ENCODE measurements at places on chromosomes 2 and 18.

GRCh38 chr2:192228685-192229084 is 34.0 kb upstream of the TMEFF2 start:
- DNase-seq, result no peak

DNA sequence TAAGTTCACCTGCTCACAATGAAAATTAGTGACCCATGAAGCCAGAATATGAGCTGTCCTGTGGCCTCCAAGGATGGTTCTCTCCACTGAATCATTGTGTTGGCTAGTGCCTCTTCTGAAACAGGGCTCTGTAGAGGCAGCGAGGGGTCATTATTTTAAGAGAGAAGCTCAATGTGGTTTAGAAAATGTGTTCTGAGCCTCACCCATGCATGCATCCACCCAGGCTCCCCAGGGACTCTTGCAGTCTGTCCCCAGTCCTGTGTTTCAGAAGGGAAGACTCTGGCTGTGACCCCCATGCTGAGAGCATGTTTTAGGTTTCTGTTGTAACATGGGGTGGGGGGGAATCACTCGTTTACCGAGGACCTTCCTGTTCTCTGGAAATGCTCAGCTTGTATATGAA is 135.2 kb downstream of the RNF144A start:
- no peak for DNase-seq

GRCh38 chr2:230131366-230131765 is 62.6 kb upstream of the SLC16A14 start:
- no peak for DNase-seq

DNA sequence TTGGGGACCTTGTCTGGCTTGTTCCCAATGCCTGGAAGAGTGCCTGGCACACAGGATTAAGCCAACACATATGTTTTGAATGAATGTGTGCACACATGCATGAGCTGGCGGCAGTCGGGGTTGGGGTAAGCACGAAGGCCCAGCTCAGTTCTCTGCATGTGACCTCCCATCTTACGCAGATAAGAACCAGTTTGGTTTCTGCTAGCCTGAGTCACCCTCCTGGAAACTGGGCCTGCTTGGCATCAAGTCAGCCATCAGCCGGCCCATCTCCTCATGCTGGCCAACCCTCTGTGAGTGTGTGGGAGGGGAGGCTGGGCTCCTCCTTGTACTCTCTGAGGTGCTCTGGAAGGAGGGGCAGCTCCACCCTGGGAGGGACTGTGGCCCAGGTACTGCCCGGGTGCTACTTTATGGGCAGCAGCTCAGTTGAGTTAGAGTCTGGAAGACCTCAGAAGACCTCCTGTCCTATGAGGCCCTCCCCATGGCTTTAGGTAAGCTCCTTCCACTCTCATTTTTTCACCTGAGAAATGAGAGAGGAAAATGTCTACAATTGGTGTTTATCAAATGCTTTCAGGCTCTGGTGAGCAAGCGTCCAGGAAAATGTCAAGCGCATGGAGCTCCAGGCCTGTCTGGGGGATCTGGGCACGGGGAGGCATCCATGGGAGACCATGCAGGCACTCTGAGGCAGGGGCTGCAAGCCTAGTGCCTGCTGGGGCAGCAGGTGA is 9.7 kb upstream of the IL1RN start:
- no peak for DNase-seq

DNA sequence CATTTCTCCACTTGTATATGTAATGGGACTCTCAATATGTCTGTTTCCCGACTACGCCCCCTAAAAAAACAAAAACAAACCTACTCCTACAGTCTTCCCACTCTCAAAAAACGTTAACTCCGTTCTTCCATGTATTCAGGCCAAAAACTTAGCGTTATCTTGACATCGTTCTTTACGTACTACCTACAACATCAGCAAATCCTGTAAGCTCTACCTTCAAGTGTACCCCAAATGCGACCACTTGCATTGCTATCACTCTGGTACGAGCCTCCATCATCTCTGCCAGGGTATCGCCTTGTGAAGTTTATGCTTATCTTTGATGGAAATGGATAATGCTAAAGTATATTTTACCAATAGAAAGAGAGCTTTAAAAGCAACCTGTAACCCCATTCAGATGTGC is 479 bp downstream of the GPATCH11 start:
- DNase-seq, result no peak

- DNase-seq, result no peak
Measured at GRCh38 chr2:185821467-185821866, 82.9 kb downstream of the FSIP2 start.

DNA sequence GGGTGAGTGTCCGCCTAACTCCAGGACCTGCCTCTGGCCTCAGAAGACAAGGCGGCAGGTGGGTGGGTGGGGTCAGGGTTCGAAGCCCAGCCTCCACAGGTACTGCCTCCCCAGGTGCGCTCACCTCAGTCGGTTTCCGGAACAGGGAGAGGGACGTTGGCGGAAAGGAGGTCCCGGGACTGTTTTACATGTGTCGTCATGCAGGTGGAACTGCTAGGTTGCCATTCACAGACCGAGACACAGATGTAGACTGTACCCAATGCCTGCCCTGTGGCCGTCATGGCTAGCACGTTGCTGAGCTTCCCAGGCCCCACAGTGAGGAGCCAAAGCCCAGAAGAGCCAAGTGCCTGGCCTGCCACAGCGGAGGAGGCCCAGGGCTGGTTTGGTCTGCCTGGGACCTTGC is 284.0 kb upstream of the HS6ST1 start:
- no peak for DNase-seq

- DNase-seq, result no peak
Measured at GRCh38 chr2:187851955-187852561, 297.8 kb upstream of the TFPI start.

GRCh38 chr2:46657042-46657504 is 177.7 kb downstream of the TMEM247 start:
- no peak for DNase-seq

- DNase-seq, result no peak
Measured at GRCh38 chr2:143140864-143141661, 11.8 kb downstream of the ARHGAP15 start.

DNA sequence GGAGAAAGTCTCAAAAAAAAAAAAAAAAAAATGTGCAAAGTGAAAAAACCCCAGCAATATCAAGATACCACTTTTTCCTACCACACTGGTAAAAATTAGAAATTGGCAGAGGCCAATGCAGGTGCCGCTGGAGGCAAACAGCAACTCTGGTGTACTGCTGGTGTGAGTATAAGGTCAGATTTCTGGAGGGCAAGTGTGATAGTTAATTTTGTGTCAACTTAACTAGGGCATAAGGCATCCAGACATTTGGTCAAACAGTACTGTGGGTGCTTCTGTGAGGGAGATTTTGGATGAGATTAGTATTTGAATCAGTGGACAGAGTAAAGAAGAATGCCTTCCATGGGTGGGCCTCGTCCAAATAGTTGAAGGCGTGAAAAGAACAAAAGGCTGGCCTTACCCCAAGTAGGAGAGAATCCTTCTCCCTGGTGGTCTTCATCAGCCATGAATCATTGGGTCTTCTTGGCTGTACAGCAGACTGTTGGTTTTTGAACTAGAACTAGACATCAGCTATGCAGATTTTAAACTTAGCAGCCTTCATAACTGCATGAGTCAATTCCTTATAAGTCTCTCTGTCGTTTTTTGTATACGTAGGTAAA is 52.8 kb upstream of the FHL2 start:
- no peak for DNase-seq

GRCh38 chr2:238848691-238848975 is 748 bp downstream of the TWIST2 start:
- no peak for DNase-seq

DNA sequence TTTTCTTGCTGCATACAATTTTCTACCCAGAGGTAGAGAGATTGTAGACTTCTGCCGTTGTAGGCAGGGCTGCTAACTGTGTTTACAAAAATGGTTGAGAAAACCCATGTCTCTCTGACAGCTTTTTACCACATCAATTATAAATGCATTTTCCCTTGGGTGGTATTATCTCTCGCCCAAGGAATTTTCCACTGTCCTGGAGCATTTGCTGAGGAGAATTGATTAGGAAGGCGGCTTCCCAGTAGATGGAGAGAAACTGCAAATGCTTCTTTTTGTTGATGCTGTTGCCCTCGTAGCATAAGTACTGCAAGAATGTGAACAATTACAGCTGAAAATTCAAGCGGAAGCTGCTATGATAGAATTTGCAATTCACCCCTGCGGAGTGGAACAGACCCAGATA is 1007.7 kb upstream of the KLHL29 start:
- DNase-seq, result no peak

- no peak for DNase-seq
Measured at GRCh38 chr2:54568876-54569321, 112.8 kb downstream of the SPTBN1 start.

DNA sequence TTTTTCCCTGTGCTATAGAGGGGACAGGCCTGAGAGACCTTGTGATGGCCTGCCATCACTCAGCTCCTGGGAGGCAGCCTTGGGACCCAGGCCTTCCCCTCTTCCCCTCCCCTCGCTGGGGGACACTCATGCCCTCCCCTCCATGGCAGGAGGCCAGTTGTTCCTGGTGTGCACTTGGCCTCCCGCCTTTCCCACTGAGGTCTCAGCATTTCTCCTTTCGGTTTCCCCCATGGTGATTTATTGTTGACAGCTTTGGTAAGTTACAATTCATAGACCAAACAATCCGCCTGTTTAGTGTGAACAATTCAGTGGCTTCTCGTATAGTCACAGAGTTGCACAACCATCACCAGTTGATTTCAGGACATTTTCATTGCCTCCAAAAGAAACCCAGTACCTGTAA is 10.2 kb upstream of the CNDP1 start:
- DNase-seq, result no peak
